ENCODE measurements at places on chromosomes 5 and 9.

- DNase-seq = no peak
These were observed 169.7 kb downstream of the CDH10 start for GRCh38 chr5:24475101-24475500.

DNA sequence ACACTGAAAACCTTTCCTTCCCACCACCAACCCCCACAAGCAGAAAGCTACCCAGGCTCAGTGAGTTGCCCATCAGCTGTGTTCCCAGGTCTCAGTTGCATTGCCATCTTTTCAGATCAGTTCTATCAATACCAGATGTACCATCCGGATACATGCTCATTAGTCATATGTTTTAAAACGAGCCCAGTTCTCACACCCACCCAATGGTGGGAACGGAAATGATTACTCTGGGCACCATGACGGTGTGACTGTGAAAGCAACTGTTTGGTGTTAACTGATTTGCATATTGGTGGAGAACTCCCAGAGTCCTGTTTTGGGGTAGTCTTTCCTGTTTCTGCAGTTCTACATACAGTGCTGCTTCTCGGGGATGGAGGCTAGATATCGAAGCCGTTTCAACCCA is 212.3 kb downstream of the TRIM36 start:
- no peak for DNase-seq

- no peak for DNase-seq
These were observed 150.4 kb upstream of the IER5L start for GRCh38 chr9:129328355-129329042.

- no peak for DNase-seq
These were observed 2031.8 kb upstream of the CDH6 start for GRCh38 chr5:29161399-29162291.

DNA sequence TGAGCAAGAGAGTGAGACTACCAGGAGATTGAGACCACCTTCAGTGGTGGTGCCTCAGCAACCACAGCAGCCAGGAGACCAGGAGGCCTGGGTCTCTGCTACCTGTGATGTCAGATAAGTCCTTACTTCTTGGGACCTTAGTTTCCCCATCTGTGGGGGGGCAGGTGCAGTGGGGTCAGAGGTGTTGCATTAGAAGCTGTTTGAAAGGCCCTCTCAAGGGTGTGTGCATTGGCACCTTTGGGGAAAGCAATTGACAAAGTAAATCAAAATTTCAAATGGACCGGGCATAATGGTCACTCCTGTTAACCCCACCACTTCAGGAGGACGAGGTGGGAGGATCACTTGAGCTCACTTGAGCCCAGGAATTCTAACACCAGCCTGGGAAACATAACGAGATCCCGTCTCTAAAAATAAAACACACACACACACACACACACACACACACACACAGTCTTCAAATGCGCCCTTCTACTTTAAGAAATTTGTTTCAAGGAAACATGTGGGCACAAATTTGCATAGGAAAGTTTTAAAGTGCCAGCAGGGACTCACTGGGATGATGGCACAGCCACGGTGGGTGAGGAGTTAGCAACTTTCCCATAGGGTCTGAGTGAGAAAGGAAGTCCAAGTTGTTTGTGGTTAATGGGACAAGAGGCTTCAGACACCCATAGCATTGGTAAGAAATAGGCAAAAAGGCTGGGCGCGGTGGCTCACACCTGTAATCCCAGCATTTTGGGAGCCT is 1.3 kb upstream of the AK1 start:
- DNase-seq = no peak

GRCh38 chr5:125457617-125458016 is 711.2 kb upstream of the ZNF608 start:
- DNase-seq = no peak

DNA sequence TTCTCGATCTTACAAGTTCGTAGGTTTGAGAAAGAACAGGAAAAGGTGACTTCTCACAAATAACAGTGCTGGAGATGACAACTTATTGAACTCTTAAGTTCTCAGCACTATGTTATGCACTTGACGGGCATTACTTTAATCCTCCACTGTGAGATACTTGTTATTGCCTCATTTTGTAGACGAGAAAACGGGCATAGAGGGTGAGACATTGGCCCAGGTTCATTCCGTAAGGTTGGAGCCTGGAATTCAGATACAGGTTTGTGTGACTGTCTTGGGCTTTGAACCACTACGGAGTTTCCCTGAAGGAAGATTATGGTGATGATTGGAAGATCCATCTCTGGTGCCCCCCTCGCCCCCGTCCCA is 657 bp downstream of the MAT2B start:
- DNase-seq = no peak

- DNase-seq = no peak
These were observed 18.9 kb downstream of the CLPTM1L start for GRCh38 chr5:1325870-1326531.
